ENCODE measurements at places on chromosomes 13 and 19. TPM values are rescaled to one million over a fixed set of nuclear protein-coding genes. Genes with fewer than 3 reads are reported as not detected.

Gene GAPDHS
- not detected for total RNA-seq

Gene ARHGAP45
- 938 TPM for total RNA-seq

Gene RYR1
- 1.8 TPM for total RNA-seq

Gene TDRD12
- 0.14 TPM for total RNA-seq

Gene YJEFN3
- total RNA-seq: 4.3 TPM

Gene ZNF98
- total RNA-seq: not detected

Gene LMTK3
- total RNA-seq: 13.7 TPM

Gene KATNAL1
- total RNA-seq: 2.4 TPM

Gene ZNF577
- 5.6 TPM for total RNA-seq

Gene CAPN12
- 2.7 TPM for total RNA-seq

Gene ZNF284
- 1.2 TPM for total RNA-seq

Gene PPP2R1A
- total RNA-seq: 186 TPM
